ENCODE measurements at places on chromosomes 1 and 21.

GRCh38 chr1:119827010-119827409, 15.8 kb upstream of the REG4 start:
- peak; percentile 4 for DNase-seq

- no peak for DNase-seq
Measured at GRCh38 chr1:201795066-201795465, 33.9 kb upstream of the IPO9 start.

DNA sequence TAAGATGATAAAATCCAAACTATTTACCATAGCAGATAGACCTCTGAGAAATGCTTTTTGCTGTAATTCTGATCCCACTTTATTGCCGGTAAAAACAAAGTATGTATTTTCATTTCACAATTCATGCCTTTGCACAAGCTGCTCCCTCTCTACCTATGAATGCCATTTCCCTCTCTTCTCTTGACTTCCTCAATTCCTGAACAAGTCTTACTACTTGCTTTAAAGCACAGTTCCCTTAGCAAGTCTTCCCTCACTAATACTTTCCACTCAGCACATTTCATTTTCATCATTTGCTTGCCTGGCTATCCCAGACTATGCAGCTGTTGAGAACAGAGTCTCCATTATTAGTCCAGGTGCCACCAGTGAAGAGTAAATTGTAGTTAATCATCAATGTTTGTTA, 13.8 kb downstream of the GPATCH2 start:
- DNase-seq, result no peak

DNA sequence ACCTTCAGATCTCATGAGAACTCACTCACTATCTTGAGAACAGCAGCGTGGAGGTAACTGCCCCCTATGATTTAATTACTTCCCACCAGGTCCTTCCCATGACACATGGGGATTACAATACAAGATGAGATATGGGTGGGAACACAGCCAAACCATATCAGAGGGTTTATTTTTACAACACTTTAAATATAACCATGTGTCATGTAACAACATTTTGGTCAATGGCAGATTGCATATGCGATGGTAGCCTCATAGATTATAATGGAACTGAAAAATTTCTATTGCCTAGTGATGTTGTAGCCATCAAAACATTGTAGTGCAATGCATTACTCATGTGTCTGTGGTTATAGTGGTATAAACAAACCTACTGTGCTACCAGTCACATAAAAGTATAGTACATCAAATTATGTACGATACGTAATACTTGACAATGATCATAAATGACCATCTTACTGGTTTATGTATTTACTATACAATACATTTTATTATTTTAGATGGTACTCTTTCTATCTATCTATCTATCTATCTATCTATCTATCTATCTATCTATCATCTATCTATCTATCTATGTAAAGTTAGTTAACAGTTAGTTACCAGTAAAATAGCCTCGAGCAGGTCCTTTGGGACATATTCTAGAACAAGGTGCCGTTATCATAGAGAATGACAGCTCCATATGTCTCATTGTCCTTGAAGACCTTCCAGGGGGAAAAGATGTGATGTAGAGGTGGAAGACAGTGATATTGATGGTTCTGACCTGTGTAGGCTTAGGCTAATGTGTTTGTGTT, 12.6 kb upstream of the S100B start:
- DNase-seq, result no peak

GRCh38 chr1:165342587-165342986, 13.9 kb downstream of the LMX1A start:
- DNase-seq, result no peak

DNA sequence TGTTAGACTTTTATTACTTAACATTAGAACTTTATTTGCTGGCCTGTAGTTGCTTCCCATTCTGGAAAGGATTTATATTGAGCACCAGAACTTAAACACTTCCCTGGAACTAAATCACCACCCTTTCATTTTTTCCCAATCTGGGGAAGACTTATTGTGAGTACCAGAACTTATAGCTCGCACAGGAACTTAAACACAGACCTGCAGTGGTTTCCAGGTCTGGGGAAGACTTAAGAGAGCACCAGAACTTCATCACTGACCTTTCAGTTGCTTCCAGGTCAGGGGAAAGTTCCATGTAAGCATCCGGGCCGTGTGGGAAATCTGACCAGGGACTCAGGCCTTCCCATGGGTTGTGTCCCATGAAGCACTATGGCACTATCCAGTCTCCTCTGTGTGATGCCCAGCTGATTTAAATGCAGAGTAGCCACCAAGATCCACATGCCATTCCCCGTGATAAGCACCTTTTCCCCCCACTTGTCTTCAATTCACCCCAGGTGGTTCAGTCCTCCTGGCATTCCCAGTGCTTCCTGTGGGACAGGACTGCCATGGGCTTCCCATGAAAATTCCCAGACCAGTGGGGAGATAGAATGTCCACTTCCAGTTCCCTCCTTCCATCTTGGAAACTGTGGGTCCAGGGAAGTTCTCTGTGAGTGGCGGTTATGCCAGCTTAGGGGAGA, 48.9 kb downstream of the C4BPA start:
- no peak for DNase-seq

DNA sequence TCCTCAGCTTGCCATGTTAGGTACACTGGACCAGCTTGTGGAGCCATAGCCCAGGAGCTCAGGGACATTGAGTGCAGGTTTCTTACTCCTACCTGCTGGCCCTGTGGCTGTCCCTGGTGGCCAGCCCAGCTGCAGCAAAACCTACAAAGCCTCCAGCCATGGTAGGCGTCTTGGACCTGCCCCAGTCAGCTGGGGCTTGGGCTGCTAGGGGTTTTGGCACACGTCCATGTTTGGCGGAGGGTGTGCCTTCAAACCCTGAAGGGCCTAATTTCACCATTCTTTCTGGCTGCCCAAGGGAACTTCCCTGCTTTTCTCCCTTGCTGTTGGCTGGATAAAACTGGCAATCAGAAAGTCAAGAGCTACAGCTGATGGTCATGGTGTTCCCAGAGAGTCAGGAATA, 25.4 kb downstream of the HMGCS2 start:
- DNase-seq, result no peak

DNA sequence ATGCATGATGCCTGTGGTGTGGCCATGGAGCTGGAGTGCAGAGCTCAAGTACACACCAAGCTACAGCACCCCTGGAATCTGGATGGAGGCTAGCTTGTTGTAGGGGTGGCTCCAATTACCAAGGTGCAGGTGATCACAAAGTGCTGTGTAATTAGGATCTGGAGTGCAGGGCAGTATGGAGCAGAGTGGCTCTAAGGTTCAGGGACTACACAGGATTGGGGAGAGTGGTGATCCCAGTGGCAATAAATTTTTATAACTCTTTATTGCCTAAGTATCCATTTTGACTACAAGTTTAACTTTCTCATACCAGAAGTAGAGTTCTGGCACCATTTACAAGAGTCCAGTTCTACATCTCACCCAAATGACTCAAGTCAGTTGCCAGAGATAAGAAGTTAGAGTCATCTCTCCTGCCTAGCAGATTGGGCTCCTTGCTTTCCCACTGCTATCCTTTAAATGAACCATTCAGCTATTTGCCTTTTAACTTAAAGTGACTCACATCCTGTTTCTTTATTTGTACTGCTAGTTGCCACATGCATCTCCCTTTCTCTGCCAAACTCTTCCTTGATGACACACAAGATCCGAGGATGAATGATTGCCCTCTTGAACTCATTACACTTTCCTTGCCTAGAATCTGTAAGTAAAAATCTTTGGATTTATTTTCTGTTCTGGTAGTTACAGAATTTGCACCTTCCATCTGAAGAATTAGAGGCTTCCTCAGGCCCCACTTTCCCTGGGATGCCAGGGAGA, 427.2 kb downstream of the KCNT2 start:
- DNase-seq, result no peak

GRCh38 chr1:96164053-96164452, 557.5 kb upstream of the PTBP2 start:
- DNase-seq, result no peak

GRCh38 chr1:85569122-85569521, 11.4 kb upstream of the CCN1 start:
- no peak for DNase-seq

GRCh38 chr1:30872033-30872947, 36.3 kb downstream of the SDC3 start:
- no peak for DNase-seq

DNA sequence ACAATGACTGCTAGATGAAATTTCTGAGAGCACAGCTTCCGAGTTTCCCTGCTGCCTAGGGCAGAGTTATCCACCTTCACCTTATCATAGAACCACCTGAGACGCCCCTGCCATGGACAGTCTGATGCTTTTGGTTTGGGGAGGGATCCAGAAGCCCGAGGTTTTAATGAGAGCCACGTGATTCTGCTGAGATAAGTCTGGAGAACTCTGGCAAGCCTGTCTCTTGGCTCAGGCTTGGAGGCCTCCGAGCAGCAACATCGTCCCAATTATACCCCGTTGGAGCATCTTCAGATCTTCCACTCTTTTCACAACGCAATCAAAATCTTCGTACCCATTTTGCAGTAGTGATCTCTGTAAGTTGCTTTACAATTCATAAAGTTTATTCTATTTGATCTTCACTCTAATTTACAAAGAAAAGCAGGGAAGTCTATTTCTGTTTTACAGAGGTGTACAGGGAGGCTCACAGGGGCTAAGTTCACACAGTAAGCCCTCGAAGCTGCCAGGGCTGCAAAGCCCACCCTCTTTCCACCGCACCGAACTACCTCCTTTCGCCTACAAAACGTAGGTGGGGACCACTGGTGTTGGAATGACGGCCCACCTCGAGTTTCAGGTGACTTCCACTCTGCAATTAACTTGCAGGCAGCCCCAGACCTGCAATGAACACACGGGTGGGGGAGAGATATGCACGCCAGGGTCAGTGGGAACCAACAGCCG, 513 bp upstream of the HHAT start:
- no peak for DNase-seq
